A549 treated with CpdA at 1 μM for 4 hours (cell line): ENCODE measurements at places on chromosomes 3 and 15. TPM values are rescaled to one million over a fixed set of nuclear protein-coding genes. Genes with fewer than 3 reads are reported as not detected.

MEGF11 gene
- total RNA-seq: 0.34 to 0.98 TPM (median 0.67 TPM) in 5 replicates

CGNL1 gene
- total RNA-seq: 1.5 to 2.0 TPM (median 1.9 TPM) in 5 replicates

B3GALNT1 gene
- 0.08 to 0.16 TPM (median 0.09 TPM) in 3 of 5 replicates, not detected in the others for total RNA-seq

SLC24A5 gene
- total RNA-seq: not detected in 5 replicates

WDR93 gene
- 0.06 to 0.28 TPM (median 0.21 TPM) in 4 of 5 replicates, not detected in the other for total RNA-seq

FANCD2OS gene
- total RNA-seq: not detected in 5 replicates

MKRN2OS gene
- not detected in 5 replicates for total RNA-seq

ZNF860 gene
- 0.91 to 1.4 TPM (median 0.94 TPM) in 5 replicates for total RNA-seq
